ENCODE measurements at places on chromosomes 3 and 15.

DNA sequence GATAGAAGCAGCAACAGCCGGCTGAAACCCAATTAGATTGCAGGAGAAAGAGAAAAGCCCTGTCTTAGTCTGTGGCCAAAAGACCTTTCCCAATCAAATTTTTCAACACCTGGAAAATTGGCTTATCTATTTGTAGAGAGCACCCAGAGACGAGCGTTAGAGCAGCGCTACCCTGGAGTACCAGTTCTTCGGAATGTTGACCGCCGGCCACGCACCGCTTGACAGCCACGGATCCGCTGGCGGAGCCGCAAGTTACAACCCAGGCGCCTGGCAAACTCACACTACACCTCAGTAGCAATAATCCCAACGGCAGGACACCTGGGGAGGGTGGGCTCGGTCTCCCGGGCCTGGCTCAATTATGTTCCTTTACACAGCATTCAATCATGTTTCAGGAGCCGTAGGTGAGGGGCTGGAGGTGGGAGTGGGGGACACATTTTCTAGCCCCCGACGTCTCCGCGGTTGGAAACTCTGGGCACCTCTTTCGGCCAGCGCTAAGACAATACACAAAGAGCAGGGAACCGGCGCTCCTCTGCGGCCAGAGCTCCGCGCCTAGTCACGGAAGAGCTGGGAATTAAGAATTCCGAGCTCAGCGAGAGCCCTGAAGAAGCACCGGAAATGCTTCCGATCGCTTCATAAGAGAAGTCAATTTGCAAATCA, 1.2 kb downstream of the MB21D2 start:
- no peak for DNase-seq

DNA sequence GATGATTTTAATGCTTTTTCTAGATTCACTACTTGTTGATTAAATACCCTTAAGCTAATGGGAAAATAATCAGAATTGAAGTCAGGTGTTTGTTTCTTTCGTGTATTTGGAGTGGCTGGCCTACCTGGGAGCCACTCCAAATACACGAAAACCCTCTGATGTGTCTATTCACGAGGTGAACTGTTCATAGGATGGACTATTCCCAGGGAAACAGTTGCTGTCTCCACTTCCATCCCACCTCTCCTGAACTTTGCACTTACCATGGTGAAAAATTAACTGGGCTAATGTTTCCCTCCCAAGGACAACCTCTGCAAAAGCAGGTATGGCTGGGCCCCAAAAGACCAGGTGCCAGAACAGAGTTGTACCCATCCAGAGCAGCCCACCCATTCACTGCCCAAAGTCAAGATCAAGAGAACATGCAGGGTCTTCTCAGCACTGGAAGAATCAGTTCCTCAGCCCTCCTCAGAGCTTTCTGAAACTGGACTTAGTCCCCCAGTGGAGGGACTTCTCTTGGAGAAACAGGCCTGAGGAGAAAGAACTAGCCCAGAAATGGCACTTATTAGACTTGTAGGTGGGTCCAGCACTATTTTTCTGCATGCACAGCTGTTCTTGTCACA, 2.9 kb upstream of the SMAD3 start:
- no peak for DNase-seq

GRCh38 chr15:75920079-75920478, 16.4 kb downstream of the FBXO22 start:
- DNase-seq, result no peak

- DNase-seq, result no peak
These were observed 331.7 kb downstream of the FEZF2 start for GRCh38 chr3:62041681-62042080.

DNA sequence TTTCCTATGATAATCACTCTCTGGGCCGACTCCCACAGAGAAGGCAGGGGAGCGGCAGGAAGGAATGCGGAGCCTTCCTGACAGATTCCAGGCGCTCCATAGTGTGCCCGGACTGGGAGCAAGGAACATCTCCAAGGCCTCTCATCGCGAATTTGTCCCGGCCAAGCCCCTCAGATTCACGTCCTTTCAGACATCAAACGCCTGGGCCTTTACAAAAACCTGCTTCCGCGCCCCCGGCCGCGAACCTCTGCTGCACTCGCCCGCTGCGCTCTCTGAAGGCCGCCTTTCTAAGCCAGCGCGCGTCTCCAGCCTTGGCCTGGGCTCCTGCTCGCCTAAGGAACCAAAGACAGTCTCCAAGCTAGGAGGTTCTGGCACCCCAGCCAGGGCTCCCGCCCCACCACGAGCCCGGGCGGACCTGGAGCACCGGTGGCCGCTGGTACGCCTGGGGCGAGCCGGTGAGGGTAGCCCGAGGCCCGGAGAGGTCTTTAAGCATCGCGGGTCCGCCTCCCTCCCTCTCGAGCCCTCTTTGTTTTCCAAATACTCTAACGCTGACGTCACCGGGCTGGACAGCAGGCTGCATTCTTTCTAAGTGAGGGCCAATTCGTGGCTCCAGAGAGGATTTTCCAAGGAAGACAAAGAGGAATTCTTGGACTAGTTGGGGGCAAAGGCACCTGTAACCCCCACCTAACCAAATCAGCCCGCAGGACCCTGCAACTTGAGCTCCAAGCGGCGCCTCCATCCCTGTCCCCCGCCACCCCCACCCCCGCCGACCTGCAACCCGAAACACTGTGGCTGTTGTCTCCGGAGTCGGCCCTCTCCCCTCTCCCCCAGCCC, 759 bp downstream of the AMOTL2 start:
- no peak for DNase-seq

DNA sequence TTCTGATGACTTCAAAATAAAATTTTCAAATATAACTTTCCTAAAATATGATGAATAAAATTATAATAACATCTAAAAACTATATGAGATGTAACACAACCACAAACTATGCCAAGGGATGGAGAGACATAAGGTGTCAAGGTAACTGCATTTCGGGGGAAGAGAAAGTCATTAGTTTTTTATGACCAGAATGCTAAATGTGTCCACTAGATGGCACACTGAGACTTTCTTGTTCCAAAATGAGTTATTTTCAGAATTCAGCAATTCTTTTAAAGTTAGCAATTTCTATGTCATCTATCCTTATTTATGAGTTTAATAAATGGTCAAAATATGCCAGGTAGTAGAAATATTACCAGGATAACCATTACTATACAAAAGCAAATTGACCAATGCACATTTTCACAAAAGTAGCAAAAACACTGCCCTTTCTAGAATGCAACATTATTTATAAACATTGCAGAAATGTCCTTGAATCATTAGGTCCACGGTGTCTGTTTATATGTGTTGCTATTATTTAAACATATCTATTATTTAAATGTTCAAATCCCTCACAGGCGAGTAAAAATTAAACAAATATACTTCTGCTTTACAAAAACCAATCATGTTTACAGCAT, 374.2 kb downstream of the PLCL2 start:
- DNase-seq, result no peak
